ENCODE measurements at places on chromosomes 7 and 10. TPM values are rescaled to one million over a fixed set of nuclear protein-coding genes. Genes with fewer than 3 reads are reported as not detected.

GRCh38 chr7:114663502-114663901, 248.9 kb downstream of the FOXP2 start:
- H3K27me3 ChIP-seq: no peaks in the 10 kb centered on the region
- no peak overlapping the region for H3K27ac ChIP-seq
- H3K4me1 ChIP-seq: no peaks in the 10 kb centered on the region
- H3K36me3 ChIP-seq: no peaks in the 10 kb centered on the region
- DNase-seq: no peak
- H3K4me3 ChIP-seq: no peak overlapping the region

- DNase-seq: peak; percentile 77
- H3K27ac ChIP-seq: peak overlapping the region; percentile 89
- H3K4me1 ChIP-seq: no peaks in the 10 kb centered on the region
- H3K36me3 ChIP-seq: no peaks in the 10 kb centered on the region
- H3K4me3 ChIP-seq: no peak overlapping the region
- H3K27me3 ChIP-seq: no peaks in the 10 kb centered on the region
Measured at GRCh38 chr10:91590142-91590903, 42.5 kb downstream of the PPP1R3C start.

DNA sequence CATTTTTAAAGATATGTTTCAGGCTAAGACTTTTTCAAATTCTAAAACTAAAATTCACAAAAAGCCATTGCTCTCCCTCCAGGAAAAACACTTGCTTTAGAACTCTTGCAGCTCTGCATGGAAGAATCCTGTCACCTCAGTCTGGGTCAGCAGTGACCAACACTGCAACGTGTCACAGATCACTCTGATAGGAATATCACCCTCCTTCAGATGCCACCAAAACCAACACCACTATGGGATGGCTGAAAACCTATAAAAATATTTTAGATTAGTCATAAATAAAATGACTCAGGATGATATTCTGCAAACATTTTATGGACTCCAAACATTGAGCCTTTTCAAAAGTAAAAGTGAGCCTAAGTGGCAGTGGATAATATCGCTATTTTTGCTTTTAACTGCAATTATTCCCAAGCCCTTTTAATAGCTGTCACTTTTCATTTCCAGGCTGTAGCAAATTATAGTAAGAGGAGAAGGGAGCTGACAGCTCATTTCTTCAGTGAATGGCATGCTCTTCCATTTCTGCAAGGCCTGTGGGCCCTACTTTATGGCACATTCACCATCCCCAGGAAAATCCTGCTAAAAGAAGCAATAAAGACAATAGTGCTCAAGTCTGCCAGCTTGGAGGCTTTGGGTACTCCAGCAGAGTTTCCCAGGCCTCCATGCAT, 21.3 kb downstream of the ELMO1 start:
- no peak overlapping the region for H3K4me3 ChIP-seq
- H3K27ac ChIP-seq: no peak overlapping the region
- DNase-seq: no peak
- no peaks in the 10 kb centered on the region for H3K27me3 ChIP-seq
- H3K4me1 ChIP-seq: no peaks in the 10 kb centered on the region

DNA sequence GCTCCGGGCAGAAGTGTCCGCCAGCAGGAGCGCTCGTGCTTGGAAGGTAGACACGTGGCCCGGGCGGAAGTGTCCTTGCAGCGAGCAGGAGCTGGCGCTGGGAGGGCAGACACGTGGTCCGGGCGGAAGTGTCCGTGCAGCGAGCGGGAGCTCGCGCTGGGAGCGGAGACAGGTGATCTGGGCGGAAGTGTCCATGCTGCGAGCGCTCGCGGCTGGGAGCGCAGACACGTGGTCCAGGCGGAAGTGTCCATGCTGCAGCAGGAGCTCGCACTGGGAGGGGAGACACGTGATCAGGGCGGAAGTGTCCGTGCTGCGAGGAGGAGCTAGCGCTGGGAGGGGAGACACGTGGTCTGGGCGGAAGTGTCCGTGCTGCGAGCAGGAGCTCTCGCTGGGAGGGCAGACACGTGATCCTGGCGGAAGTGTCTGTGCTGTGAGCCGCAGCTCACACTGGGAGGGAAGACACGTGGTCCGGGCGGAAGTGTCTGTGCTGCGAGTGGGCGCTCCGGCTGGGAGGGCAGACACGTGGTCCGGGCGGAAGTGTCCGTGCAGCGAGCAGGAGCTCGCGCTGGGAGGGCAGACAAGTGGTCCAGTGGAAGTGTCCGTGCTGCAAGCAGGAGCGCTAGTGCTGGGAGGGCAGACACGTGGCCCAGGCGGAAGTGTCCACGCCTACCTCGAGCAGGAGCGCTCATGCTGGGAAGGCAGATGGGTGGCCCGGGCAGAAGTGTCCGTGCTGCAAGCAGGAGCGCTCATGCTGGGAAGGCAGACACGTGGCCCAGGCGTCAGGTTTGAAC, 41.1 kb upstream of the PRKAR1B start:
- H3K4me1 ChIP-seq: peaks cover 29% of the 10 kb centered on the region
- H3K4me3 ChIP-seq: no peak overlapping the region
- H3K27me3 ChIP-seq: no peaks in the 10 kb centered on the region
- DNase-seq: peak; percentile 68

GRCh38 chr7:35681231-35682029, 13.5 kb downstream of the HERPUD2 start:
- H3K4me1 ChIP-seq: peaks cover 15% of the 10 kb centered on the region
- no peak for DNase-seq
- H3K4me3 ChIP-seq: no peak overlapping the region
- no peaks in the 10 kb centered on the region for H3K36me3 ChIP-seq
- no peak overlapping the region for H3K27ac ChIP-seq
- no peaks in the 10 kb centered on the region for H3K27me3 ChIP-seq

- H3K4me3 ChIP-seq: no peak overlapping the region
- H3K27ac ChIP-seq: no peak overlapping the region
- no peaks in the 10 kb centered on the region for H3K36me3 ChIP-seq
- no peaks in the 10 kb centered on the region for H3K27me3 ChIP-seq
Measured at GRCh38 chr10:77756319-77757232, 119.0 kb upstream of the KCNMA1 start.

DNA sequence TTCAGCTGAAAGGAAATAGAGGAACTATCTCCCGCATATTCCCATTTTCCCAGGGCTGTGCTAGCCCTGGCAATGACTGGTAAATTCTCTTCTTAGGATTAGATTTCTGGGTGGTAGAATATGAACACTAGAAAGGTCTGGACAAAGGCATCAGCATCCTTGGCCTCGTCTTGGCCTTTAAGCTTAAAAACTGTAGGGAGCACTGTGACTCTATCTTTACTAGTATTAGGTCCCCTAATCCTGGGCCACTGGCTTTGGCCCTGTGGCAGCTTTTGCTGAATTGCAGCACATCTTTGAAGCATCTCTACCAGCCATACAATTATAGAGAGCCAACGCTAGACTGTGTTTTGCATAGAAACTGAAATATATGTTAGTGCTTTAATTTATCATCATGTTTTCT, 41.5 kb upstream of the EBLN1 start:
- H3K27me3 ChIP-seq: no peaks in the 10 kb centered on the region
- no peak overlapping the region for H3K4me3 ChIP-seq
- H3K36me3 ChIP-seq: no peaks in the 10 kb centered on the region
- no peaks in the 10 kb centered on the region for H3K4me1 ChIP-seq

DNA sequence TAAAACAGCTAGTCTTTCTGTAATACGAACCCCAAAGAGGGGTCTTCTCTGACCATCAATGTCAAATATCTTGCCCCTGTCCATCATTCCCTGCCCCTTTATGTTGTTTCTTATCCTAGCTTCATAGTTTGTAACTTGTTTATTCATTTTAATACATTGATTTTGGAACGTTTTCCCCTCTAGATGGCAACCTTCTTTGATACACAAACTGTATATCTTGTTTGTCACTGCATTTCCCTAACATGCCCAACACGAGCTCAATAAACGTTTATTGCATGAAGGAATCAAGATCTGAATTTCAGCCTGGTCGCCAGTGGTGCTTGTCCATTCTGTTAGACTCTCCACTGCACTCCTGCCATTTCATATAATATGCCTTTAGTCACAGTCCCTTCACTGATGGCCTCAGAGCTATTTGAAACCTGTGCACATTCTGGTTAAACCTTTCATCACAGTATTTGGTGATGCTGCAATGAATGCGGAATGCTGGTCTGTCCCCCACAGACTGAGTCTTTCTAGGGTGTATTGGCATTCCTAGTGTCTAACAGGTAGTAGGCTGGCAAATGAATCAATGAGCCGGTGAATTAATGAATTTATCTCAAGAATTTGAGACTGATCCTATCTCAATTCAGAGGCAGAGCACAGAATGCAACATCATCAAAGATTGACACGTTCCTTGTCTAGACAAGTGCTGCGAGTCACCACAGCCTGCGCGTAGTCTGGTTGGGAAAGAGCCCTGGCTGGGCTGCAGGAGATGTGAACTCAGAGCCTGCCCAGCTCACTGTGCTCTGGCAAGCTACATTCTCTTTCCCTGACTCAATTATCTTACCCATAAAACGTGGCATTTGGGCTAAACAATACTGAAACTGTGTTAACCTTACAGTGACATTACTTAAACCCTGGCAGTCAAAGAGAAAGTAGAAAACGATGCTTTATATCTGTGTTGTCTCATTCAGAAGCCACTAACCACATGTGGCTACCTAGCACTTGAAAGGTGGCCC, 55.2 kb upstream of the FRMD4A start:
- H3K27ac ChIP-seq: no peak overlapping the region
- DNase-seq: no peak
- H3K4me3 ChIP-seq: no peak overlapping the region
- no peaks in the 10 kb centered on the region for H3K4me1 ChIP-seq
- H3K27me3 ChIP-seq: no peaks in the 10 kb centered on the region

DNA sequence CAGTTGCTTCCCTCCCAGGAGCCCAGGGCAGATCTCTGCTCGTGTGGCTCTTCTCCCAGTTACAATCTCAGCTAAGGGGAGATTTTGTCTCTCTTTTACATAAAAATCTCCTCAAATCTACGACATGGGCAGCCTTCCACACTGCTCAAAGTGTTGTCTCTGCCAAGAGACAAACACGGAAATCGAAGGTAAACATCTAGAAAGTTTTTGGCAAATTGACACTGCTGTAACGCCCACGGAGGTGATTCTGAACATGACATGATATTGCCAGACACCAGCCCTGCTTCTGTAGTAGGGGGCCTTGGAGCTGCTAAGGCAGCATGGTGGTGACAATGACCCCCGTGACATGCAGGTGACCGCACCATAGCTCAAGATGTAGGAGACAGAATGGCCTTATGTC, 128.3 kb downstream of the CCDC3 start:
- no peak for DNase-seq
- H3K4me1 ChIP-seq: no peaks in the 10 kb centered on the region
- H3K27ac ChIP-seq: no peak overlapping the region
- H3K36me3 ChIP-seq: no peaks in the 10 kb centered on the region

- no peaks in the 10 kb centered on the region for H3K27me3 ChIP-seq
- peaks cover 37% of the 10 kb centered on the region for H3K4me1 ChIP-seq
- no peak for DNase-seq
- peak overlapping the region; percentile 93 for H3K4me3 ChIP-seq
Measured at GRCh38 chr7:87877366-87878040, 1.2 kb downstream of the DBF4 start.

- H3K36me3 ChIP-seq: no peaks in the 10 kb centered on the region
- no peak overlapping the region for H3K4me3 ChIP-seq
- no peaks in the 10 kb centered on the region for H3K4me1 ChIP-seq
- DNase-seq: no peak
- H3K27ac ChIP-seq: no peak overlapping the region
- no peaks in the 10 kb centered on the region for H3K27me3 ChIP-seq
Measured at GRCh38 chr7:41538810-41539724, 163.8 kb downstream of the INHBA start.

DNA sequence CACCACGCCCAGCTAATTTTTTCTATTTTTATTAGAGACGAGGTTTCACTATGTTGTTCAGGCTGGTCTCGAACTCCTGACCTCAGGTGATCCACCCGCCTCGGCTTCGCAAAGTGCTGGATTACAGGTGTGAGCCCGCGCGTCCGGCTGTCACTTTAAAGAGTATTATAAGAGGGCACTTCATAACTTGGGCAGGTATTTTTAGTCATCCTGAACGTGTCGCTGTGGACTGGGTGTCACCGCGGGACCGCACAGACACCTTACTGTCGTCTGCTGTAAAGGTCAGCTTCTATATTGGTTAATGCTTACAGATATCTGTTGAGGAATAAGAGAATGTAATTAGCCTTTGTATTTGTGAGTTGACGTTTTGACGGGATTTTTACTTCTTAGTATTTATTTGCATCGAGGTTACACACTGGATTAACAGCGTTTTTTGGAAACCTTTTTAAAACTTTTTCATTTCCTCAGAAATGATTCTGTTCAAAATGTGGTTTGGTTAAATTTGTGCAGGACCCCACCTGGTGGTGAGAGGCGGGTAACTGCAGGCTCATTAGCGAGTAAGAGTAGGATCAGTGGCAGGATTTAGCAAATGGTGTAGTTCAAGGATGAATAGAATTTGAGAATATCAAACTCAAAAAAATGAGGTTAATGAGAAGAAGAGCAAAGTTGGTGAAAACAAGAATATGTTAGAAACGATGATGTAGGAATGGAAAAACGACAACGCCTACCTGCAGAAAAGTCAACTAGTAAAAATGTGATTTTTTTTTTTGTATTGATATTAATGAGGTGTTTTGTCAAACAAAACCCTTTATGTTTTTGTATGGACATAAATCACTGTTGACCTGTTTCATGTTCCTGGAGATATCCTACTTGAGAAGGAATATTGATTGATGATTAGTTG, 3.2 kb downstream of the DNAJB6 start:
- DNase-seq: peak; percentile 77
- H3K27ac ChIP-seq: peak overlapping the region; percentile 91
- no peak overlapping the region for H3K4me3 ChIP-seq
- H3K27me3 ChIP-seq: no peaks in the 10 kb centered on the region

DNA sequence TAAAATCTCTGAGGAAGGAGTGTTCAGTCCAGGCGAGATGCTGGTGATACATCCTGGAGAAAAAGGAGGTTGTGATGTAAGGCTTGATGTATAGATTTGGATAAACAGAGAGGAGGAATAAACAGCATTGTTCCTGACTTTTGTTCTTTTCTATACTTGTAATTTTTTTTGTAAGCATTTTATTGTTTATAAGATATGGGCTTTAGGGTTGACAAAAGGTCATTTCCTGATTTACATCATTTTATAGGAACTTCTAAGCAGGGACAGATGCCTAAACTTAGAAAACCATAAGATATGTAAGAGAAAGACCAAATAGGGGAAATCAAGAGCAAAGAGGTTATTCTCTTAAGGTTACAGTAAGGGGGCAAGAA, 16.7 kb upstream of the SLC26A4 start:
- no peak overlapping the region for H3K4me3 ChIP-seq
- H3K27me3 ChIP-seq: no peaks in the 10 kb centered on the region

- DNase-seq: no peak
- H3K27me3 ChIP-seq: no peaks in the 10 kb centered on the region
- no peak overlapping the region for H3K27ac ChIP-seq
- no peak overlapping the region for H3K4me3 ChIP-seq
- no peaks in the 10 kb centered on the region for H3K36me3 ChIP-seq
- peaks cover 8% of the 10 kb centered on the region for H3K4me1 ChIP-seq
Measured at GRCh38 chr10:51109801-51110533, 35.7 kb downstream of the PRKG1 start.

The PPP1R17 gene
- not detected for total RNA-seq

The ABCA13 gene
- total RNA-seq: not detected

The ADAM12 gene
- total RNA-seq: 0.71 TPM

The C10orf90 gene
- total RNA-seq: not detected

The INMT gene
- total RNA-seq: 199 TPM
